ENCODE measurements at places on chromosomes 7 and 10.

DNA sequence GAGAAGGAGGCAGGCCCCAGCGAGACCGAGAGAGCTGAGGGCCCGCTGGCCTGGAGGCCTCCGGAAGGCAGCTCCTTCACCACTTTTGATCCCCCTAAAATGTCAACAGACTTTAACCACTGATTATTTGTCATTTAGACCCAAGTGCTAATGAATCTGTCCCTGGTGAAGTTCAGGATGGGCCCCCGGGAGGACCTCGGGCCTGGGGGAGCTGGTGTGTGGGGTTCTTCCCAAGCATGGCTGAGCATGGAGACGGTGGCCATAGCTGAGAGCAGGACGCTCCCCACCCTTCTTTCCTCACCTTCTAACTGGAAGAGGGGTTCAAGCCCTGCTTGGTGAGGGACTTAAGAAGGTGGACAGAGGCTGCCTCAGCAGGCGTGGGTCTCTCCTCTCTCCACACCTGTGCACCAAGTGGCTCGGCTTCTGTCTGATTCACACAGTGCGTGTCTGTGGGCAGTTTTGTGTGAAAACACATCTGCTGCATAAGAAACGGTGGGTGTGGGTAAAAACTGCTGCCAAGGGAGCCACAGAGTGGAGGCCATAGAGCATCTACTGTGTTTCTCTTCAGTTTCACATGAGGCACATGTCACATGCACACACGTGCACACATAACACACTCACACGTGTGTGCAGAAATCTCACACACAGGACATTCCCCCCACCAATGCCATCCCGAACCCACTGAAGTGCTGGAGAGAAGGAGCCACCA lies 53.5 kb upstream of the VIPR2 start:
- DNase-seq = peak; percentile 34

GRCh38 chr10:124106241-124106879 lies 13.0 kb upstream of the CHST15 start:
- DNase-seq = no peak

- DNase-seq = no peak
Measured at GRCh38 chr10:120181154-120181553, 275.9 kb upstream of the PLPP4 start.

- DNase-seq = no peak
Measured at GRCh38 chr7:25805027-25805687, 346.8 kb upstream of the NFE2L3 start.

- DNase-seq = no peak
Measured at GRCh38 chr10:16986406-16987205, 143.0 kb downstream of the CUBN start.

DNA sequence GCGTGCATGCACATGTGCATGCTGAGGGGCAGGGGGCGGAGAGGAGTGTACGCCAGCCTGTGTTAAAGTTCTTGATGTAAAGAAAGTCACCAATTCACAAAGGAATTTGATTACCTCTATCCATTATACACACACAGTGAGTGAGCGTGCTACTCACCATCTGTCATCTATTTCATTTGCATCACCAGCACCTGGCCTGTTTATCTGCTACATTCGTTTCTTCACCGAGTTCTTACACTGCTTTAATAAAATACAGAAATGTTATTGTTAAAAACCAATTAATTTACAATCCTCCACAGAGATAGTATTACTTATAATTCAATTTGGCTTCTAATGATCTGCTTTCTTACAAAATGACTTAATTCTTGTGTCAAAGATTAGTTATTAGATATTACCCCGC lies 32.6 kb downstream of the NEUROD6 start:
- DNase-seq = no peak

DNA sequence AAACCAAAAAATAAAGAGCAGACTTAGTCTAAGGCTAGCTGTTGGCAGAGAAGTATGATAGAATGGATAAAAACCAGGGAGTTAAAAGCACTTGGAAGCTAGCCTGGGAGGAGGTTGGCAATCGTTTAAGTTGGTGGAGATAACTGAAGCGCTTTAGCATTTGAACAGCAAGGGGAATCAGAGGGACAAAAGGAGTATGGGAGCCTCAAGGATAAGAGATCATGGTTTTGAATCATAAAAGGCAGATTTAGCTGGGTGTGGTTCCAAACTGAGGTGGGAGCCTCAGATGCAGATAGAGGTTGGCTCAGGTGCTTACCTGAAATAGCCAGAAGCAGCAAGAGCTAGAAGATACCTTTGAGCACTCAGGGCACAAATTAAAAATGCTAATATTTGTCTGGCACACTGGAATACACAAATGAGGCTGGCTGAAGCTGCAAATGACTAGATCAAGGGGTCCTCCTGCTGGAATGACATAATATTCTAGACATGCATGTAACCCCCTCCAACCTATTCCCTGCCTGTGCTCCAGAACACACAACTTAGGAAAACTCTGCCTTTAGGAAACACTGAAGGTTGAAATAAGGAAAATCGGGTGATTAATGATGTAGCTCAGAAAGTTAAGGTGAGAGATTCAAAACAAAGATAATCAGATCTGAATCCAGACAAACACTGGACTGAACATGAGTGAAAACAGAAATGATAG lies 372.3 kb upstream of the LRRN3 start:
- DNase-seq = no peak

GRCh38 chr7:140295224-140295738 lies 103.0 kb downstream of the SLC37A3 start:
- no peak for DNase-seq

DNA sequence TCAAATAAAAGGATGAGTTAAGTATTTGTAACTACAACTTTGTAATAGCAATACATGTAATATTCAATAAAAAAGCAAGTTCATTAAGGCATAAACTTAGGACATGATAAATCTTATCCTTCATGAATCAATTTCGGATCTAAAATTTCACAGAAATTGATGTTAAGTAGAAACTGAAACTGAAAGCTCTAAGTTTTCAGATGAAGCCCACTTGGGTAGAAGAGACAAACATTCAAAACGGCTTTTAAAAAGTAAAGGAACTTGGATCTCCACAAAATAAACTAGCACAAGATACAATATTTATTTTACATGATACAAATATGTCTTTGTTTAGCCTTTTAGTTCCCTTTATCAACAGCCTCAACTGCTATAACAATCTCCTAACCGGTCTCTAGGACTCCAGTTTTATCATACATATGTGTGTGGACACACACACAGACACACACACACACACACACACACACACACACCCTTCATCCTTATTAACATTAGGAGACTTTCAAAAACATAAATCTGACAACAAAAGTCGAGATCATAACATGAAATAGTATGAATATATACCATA lies 83.7 kb downstream of the USP6NL start:
- DNase-seq = no peak

GRCh38 chr10:68536973-68537372 lies 9.7 kb upstream of the SLC25A16 start:
- no peak for DNase-seq

DNA sequence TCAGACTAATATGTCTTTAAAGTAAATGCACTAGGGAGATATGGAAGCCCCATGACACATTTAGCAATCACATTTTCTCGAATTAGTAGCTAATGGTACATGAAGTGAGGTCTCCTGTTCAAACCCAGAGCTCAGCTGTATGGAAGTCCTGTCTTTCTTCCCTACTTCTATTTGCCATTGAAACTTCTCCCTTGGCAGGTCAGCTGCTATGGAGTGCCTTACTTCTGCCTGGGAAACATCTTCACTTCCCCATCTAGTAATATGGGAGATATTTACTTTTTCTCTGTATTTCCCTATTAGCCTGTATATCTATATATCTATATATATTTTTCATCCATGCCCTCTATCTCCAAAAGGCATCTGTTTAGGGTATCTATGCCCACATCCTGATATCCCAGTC lies 225.3 kb upstream of the INHBA start:
- DNase-seq = no peak

- DNase-seq = no peak
Measured at GRCh38 chr7:77524731-77525130, 12.4 kb upstream of the PTPN12 start.

DNA sequence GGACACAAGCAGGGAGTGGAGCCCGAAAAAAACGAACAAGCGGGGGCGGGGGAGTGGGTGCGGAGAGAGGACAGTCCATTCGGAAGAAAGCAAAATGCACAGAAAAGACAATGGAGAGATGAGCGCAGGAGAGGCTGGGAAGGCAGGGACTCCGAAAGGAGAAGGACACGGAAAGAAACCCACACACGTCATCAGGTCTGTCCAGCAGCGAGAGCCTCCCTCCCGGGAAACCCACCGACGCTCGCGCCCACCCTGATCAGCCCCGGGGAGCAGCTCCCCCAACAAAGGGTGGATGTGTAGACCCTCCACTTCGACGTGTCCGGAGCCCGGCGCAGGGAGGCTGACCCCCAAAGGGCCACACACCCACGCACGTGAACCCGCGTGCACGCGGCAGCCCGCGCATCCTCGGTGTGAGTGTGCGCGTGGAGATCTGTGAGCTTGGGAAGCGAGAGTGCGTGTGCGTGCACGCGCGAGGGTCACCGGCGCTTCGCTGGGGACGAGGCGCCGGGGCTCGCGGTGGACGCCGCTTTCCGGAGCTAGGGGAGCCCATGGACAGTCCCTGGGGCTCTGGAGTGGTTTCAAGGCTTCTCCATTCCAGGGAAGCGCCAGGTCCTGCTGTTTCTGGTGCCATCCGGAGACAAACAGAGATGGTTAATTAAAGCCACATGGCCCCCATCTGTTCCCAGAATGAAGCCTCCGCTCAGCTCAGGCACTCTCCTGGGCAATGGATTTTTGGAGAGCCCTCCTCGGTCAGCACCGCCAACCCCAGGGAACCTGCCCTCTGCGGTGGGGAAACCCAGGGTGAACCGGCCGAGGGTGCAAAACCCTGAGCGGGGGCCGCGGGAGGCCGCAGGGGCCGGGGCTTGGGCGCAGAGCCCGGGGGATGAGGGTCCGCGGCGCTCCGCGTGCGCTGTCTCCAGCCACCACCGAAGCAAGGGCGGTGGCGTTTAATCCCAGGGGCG lies 916 bp downstream of the LAMB1 start:
- DNase-seq = no peak

DNA sequence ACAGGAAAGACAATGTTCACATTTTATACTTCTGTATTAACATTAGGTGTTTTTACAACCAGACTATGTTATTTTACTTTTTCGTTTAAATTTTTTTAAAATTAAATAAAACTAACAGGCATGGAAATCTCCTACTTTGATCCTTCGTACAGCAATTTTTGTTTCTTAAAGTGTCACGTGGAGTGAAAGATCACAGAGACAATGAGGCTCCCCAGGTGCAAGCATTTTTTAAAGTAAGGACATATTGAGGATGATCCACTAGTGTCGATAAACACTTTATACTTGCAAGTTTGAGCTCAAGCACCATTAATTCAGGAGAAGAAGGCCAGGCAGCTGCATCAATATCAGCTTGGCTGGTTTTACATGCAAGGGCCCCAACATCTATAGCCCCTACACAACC lies 68.5 kb upstream of the FAM133B start:
- DNase-seq = no peak

DNA sequence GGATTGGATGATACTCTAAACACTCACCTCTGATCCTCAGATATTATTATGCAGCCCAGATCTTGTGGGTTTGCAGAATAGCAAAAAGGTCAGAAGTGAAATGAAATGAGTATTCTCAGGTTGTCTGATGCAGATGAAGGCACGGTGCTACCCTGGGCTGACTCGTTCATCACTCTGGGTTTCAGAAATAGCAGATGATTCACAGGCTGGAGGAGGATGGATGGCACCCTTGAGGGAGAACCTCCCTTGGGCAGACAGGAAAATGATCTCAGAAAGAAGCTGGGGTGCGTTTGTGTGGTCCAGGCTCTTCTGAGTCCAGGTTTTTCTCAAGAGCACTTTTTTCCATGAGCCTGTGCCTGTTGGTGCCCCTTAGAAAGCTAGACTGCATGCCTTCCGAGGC lies 515.8 kb upstream of the MKI67 start:
- DNase-seq = no peak
